NCI-H69 (cell line): ENCODE measurements at places on chromosomes 16 and 17.

DNA sequence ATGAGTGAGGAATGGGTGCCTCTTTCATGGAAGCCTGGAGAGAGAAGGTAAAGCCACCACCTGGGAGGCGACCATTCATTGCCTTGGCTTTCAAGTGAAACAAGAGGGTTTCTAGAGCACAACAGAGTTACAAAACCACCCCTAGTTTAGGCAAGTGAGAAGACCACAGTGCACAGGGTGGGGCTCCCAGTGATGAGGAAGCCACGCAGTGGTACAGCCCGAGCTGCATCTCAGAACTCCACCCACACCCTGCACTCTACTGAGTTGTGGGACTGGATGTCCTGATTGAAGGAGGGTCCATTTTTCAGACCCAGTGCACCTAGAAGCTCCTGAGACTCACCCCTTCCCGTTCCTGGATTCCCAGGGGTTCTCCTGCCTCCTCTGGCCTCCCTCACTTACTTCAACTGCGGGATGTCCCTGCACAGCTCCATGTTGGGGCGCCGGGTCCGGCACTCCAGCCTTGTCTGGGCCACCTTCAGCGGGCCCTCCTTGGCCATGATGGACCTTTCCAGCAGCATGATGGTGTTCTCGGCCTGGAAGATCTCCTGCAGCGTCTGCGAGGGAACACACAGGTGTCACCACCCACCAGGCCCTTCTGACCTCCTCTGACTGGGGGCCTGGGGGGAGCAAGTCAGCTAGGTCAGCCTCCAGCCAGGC lies 55.1 kb upstream of the EMP2 start:
- no peak for DNase-seq

- DNase-seq, result no peak
Observed at GRCh38 chr16:87119748-87120147, 197.4 kb downstream of the C16orf95 start.

- no peak for DNase-seq
Observed at GRCh38 chr17:31136319-31136718, 41.5 kb downstream of the NF1 start.

DNA sequence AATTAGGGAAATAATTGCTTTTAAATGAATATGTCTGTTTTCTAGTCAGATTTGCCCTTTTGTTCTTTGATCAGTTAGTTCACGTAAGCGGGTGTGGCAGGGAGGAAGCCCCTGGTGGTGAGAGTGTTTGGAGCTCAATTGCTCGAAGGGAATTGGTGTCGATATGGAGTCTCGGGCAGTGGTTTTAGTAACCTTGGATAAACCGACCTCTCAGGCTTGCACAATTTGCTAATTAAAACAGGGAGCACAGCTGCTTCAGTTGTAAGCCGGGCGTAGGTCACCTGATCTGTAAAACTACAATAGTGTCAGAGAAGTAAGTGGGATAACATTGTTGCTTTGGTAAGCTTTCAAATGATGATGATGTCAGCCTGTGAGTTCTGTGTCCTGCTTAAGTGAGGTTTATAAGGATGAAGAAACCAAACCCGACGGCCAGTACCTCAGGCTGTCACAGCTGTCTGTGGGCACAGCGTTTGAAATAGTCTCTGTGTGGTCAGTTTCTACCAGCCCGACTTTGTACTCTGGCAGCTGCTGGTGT lies 2.9 kb downstream of the ZNF750 start:
- DNase-seq, result peak; percentile 66

GRCh38 chr16:48813485-48813884 lies 203.5 kb upstream of the N4BP1 start:
- DNase-seq, result no peak

- DNase-seq, result no peak
Observed at GRCh38 chr16:58863042-58863441, 128.9 kb upstream of the GOT2 start.

DNA sequence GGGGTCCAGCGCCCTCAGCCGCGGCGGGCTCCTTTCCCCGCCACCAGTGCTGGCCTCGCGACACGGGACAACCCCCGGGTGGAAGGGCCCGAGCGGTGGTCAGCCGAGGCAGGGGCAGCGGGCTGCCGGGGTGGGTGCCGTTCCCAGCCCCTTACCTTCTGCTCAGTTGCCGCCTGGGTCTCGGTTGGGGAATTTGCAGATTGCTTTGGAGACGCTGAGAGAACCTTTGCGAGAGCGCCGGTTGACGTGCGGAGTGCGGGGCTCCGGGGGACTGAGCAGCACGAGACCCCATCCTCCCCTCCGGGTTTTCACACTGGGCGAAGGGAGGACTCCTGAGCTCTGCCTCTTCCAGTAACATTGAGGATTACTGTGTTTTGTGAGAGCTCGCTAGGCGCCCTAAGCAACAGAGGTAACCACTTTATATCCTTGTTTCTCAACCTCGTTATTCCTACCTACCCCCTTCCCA lies 381 bp downstream of the CTNS start:
- DNase-seq, result no peak

GRCh38 chr17:17186551-17187505 lies 19.3 kb downstream of the PLD6 start:
- no peak for DNase-seq

DNA sequence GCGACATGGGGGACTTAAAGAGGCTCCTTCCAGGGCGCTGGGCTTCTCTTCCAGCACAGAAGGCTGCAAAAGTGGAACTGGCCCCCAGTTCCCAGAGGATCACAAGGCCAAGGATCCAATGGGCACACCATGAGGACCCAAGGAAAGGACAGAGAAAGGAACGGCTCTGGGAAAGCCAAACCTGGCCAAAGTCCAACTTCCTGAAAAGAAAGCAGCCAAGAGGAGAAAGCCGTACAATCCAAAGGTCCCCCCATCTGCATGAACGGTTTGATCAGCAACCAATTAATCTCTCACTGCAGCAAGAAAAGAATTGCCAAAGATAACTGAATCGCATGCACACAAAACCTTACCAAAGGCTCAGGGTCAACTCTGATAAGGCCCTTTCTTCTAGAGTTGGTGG lies 19.8 kb upstream of the ICAM2 start:
- no peak for DNase-seq

GRCh38 chr17:27463235-27463677 lies 7.0 kb downstream of the KSR1 start:
- DNase-seq, result no peak

- DNase-seq, result no peak
Observed at GRCh38 chr16:12160815-12161550, 184.4 kb downstream of the SNX29 start.

DNA sequence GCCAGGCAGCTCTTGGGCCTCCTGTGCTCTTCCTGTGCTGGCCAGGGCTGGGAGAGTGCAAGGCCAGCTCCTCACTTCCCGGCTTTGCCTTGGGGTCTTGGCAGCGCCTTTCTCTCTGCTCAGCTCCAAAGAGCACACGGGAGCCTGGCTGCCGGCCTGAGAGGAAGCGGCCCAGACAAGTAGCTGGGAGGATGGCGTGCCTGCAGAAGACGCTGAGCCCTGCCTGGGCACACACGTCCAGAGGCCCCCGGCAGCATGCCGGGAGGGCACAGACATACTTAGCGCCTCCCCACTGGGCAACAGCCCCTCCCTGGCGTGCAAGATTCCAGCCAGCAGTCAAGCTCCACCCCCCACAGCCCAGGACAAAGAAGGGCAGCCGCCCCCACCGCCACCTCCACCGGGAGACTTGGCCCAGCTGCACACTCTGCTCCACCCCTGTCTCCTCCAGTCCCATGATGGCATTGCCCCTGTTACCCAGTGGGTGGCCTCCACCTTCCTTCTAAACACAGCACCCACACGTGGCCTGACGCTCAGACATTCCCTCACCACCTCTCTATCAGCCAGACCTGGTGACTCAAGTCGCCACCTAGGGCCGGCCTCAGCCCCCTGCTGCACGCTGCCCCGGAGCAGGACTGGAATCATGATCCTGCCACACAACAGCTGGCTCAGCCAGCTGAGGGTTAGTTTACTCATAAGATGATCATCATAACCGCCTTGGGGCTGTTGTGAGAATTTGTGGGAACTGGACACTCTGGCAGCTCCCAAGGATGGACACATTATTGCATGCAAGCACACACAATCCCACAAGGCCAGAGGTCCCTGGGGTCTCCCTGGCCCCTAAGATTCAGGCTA lies 12.4 kb downstream of the SGCA start:
- peak; percentile 96 for DNase-seq

DNA sequence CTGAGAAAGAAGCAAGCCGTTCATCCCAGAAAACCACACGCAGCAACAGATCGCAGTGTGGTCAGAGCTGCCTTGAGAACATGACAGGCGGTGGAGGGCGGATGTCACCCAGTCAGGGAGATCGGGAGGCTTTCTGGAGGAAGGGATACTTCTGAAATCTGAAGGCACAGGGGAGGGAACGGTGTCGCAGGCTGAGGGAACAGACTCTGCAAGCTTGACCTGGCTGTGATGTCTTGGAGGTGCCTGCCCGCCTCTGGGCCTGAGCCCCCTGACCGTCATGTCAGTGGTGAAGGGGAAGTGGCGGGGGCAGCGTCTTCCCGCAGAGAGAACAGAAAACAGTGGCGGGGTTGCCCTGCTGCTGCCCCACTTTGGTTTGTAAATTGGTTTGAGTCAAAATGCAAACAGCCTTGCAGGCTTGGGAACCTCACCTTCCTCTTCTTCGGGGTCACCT lies 8.1 kb upstream of the ATP2A3 start:
- no peak for DNase-seq

- DNase-seq, result no peak
Observed at GRCh38 chr16:69266334-69267063, 44.7 kb upstream of the VPS4A start.

- DNase-seq, result no peak
Observed at GRCh38 chr16:64531401-64531800, 590.5 kb downstream of the CDH11 start.

- no peak for DNase-seq
Observed at GRCh38 chr17:64273006-64273405, 9.9 kb upstream of the TEX2 start.

DNA sequence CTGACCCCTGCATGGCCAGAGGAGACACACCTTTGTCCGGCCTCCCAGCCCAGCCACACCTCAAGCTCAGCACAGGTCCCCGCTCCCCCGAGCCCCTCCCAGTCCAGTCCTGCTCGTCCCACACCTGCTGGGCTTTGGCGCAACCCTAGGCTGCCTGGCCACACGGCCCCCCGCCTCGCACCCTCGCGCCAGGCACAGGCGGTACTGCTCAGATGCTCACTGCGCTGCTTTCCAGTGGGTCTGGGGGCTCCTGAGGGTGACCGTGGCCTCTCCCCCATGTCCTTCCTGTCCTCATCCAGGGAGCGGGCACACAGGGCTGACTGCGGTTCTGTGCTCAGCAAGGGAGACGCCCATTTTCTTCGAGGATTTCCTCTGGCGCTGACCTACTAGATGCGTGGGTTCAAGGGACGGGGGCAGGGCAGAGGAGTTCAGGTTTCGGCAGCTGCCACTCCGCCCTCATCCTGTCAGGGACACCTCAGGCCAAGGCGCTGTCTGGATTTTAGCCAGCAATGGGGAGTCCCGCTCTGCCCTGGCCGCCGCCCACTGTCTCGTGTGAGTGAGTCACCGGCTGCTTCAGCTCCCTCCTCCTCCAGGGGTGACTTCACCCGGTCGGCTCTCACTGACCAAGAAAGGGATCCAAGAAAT lies 118.0 kb upstream of the ZNF469 start:
- DNase-seq, result peak; percentile 80

GRCh38 chr17:79784353-79785016 lies 6.5 kb downstream of the CBX2 start:
- DNase-seq, result no peak

- DNase-seq, result no peak
Observed at GRCh38 chr16:48168075-48168474, 12.3 kb upstream of the ABCC12 start.

DNA sequence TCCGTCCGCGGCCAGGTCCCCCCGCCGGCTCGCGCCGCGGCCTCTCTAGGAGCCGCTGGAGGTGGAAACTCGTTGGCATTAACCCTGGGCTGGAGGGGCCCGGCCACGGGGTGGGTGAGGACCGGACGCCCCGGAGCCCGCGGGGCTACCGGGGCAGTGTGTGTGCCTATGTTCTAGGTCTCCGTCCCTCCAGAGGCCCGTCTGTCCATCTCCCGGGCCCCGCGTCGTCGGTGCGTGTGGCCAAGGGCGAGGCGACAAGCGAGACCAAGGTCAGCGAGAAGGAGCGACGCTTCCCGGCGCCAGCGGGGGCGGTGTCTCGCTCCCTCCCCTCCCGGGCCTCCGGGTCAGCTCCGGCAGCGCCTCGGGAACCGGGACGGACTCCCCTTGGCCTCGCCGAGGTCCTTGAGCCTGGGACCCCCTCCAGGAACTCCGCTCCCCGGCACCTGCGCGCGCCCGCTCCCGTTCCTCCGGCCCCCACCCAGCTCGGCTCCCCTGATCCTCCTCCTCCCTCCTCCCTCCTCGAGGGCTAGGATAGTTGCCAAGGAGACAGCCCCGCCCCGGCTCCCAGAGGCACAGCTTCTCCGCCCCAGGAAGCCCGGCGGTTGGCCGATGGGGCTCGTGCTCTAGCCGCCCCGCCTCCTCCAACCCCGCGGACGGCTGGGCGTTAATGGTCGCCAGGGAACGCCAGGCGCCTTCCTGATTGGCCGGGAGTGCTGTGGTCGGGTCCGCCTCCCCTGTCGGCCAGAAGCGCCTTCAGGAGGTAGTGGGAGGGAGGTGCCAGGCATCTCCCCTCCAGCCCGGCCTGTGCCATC lies 663 bp upstream of the ZNF768 start:
- DNase-seq, result peak; percentile 100

GRCh38 chr16:65834688-65835087 lies 531.8 kb upstream of the CDH5 start:
- DNase-seq, result no peak

DNA sequence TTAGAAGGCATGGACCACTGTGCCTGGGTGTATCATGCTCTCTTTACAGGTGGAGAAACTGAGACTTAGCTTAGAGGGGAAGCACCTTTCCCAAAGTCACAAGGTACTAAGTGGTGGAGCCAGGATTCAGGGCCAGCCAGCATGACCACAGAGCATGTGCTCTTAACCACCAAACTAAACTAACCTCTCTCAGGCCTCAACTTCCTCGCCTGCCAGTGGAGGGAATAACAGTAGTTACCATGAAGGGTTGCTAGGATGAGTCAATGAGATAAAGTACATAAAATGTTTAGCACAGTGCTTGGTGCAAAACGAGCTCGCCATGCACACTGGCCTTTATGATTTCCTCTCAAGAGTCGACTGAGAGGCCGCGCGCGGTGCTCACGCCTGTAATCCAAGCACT lies 6.4 kb upstream of the MYO1C start:
- no peak for DNase-seq

GRCh38 chr16:2470603-2471015 lies 488 bp upstream of the NTN3 start:
- DNase-seq, result peak; percentile 90

- DNase-seq, result peak; percentile 61
Observed at GRCh38 chr16:14203166-14203565, 132.0 kb downstream of the MRTFB start.

DNA sequence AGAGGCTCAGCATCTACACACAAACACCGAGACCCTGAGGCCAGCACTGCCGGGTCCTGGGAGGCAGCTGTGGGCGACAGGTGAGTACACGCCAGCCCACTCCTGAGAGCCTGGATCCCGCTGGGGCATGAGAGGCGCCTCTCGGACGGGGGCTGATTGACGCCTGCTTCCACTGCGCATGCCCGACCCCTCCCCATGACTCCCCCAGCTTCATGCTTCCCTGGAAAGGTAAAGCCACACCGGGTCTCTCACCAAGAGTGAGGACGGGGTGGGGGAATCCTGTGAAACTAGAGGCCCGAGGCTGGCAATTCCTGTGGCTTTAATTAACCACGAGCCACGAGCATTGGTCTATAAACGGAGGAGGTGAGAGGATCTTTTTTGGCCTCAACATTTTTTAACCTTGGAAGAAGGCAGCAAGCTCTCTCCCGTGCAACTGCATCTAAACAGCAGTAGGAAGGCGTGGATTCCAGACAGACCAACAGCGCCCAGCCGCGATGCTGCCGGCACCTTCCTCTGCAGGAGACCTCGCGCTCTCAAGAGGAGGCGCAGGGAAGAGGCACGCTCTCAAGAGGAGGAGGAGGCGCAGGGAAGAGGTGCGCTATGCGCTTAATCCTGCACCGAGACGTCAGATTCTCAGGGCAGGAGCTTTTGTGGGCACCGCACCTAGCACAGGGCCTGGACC lies 71.8 kb upstream of the METRNL start:
- peak; percentile 13 for DNase-seq
